Large intestine (tissue), 12 donors: ENCODE measurements at places on chromosomes 16 and 17. TPM values are rescaled to one million over a fixed set of nuclear protein-coding genes. Genes with fewer than 3 reads are reported as not detected.

DNA sequence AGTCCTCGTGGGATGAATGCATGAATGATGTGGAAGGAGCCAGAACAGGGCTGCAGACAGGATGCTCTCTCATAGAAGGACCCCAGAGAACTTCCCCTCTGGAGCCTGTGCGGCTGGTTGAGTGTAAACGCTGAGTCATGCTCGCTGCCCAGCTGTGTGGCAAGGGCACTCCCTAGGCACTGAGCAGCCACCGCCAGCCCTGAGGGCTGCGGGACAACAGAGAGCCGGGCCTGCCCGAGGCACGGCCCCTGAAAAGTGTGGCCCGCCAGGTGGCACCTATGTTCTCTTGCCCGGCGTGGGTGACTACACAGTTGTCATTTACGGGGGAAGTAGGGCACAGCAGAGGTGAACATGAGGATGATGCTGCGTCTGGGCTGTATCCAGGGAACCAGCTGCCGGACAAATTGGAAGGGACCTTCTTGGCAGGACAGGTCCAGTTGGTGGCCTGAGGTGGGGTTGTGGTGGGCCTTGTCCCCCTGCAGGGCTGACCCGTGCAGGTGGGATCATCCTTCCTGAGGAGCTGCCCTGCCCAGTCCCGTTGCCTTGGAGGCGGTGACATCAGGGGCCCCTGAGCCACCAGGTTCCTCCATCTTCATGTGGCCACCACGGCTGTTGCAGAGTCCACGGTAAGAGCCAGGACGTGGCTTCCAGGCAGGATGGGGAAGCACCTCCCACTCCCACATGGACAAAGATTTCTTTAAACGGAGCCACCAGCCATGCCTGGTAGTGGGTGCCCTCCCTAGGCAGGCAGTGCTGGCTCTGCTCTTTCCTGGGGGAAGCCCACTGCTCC is 94.8 kb upstream of the CBX4 start:
- DNase-seq: no peak

GRCh38 chr17:9414471-9414870 is 161.1 kb downstream of the STX8 start:
- no peak for DNase-seq

The TBC1D3B gene
- 7.1 TPM for polyA plus RNA-seq

The CCNF gene
- polyA plus RNA-seq: 6.4 TPM

The OR3A3 gene
- polyA plus RNA-seq: not detected

The FOXF1 gene
- polyA plus RNA-seq: 22.3 TPM

The IL34 gene
- 16.9 TPM for polyA plus RNA-seq

The ZNF646 gene
- polyA plus RNA-seq: 12.4 TPM
